ENCODE measurements at places on chromosomes 3 and 15.

DNA sequence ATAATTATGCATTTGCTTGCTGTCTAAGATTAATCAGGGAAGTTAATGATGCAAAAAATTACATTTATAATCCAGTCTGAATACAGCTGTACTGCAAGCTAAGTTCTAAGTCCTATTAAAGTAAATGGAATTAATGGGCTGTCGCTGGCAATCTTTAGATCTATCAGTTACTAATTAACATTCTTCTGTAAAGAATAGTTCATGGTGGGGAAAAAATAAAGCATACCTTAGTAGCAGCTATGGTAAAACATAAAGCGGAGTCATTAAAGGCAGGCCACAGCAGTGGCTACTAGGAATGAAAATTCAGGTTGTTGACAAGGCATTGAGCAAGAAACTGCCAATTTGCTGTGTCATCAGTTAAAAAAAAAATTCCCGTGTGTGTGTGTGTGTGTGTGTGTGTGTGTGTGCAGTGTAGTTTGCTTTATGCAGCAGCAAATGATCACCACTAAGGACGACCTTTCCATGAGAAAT, 129.8 kb downstream of the ZNF385D start:
- peak; percentile 22 for DNase-seq

DNA sequence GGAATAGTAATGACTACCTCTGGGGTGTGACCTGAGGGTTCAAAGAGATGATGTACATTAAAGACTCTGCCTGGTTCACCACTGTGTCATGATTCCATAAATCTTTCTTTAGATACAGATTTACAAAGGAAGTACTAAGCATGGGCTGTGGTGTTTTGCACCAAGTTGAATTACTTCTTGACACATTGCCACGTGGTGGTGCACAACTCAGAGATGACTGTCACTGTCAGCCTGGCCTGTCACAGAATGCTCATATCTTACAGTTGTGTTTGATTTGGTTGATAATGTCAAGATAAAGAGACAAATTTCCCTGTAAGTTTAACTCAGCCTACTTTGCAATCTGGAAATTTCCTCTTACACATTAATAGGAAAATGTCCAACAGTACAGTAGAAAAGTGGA, 3.2 kb downstream of the CTDSPL start:
- no peak for DNase-seq

DNA sequence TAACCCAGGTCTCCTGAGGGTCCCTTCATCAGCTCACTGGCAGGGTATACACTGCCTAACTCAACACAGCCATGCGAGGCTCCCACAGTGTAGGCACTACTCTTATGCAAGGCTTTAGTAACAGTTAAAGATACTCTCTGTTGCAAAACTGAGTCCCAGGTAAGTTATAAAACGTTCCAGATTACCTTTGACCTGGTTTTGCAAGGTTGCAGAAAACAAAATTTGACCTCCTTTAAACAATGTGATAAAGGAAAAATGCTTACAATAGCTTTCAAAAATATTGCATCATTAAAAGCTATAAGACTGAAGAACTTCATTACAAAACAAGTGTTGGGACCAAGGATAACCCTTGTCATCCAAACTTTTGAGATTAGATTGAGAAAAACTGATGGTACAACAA, 5.5 kb downstream of the SLC27A2 start:
- DNase-seq = no peak

GRCh38 chr3:78659386-78659987, 1108.3 kb downstream of the ROBO1 start:
- peak; percentile 23 for DNase-seq

- DNase-seq = peak; percentile 84
Measured at GRCh38 chr3:31534065-31534425, 1.3 kb downstream of the STT3B start.

DNA sequence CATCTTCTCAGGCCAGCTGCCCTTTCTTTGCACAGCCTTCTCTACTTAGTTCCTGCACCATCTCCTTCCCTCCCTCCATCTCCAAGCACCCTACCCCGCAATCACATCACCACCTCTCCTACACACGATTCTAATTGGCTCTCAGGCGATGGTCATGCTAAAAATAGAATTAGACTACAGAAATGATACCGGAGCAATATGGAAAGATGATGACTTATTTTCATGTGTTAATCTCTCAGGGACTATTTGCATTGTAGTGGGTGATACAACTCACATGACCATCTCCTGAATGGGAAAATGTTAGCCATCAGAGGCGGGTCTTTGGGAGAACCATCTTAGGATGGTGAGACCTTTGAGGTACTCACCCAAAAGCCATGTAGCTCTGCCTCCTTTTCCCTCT, 54.7 kb upstream of the PPARG start:
- no peak for DNase-seq

DNA sequence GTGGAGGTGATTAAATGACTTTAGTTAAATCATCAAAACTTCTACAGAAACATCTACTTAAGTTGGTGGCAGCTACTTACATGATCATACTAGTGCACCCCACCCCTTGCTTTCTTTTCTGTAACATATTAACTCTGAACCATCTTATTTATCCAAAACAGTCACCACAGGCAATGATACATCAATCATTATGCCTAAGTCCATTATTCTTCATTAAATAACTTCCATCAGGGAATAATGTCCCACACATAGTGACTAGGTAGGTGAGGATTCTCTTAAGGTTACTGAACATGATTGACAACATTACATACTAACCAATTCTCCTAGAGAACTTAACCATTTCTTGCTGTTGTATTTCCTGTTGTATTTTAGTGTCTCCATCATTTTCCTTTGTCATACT, 210.2 kb downstream of the NR1D2 start:
- no peak for DNase-seq

GRCh38 chr3:81913886-81914663, 152.6 kb upstream of the GBE1 start:
- no peak for DNase-seq

DNA sequence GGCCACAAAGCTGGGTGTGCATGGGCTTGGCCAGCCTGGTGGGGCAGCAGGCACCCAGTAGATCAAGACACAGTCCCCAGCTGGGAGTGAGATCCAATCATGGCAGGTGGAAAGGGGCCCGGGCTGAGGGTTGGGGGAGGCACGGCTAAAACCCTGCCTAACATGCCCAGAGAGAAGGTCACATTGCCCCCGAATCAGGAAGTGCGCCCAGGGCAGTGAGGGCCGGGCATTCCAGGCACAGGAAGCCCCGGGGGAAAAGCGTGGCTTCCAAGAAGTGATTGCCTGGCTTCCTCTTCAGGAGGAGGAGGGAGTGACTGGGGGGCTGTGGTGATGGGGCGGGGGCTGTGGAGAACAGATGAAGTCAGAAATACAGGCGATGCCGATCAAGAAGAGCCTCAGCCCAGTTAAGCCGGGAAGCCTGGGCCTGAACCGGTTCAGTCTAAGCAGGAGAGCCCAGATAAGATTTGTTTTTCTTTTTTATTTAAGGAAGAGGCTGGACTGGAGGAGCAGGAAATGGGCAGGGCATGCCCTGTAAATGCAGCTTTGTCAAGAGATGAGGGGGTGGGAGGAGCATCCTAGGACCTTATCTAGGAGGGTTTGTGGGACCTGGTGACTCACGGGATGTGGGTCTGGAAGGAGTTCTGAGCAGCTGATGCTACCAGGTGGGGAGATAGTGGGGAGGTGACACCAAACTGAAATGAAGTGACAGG, 83.9 kb downstream of the CHSY1 start:
- DNase-seq = peak; percentile 96

Data from osteoblast (primary cell).